Mesenchymal stem cell (in vitro differentiated cells and primary cell): ENCODE measurements at places on chromosomes 6 and 20.

DNA sequence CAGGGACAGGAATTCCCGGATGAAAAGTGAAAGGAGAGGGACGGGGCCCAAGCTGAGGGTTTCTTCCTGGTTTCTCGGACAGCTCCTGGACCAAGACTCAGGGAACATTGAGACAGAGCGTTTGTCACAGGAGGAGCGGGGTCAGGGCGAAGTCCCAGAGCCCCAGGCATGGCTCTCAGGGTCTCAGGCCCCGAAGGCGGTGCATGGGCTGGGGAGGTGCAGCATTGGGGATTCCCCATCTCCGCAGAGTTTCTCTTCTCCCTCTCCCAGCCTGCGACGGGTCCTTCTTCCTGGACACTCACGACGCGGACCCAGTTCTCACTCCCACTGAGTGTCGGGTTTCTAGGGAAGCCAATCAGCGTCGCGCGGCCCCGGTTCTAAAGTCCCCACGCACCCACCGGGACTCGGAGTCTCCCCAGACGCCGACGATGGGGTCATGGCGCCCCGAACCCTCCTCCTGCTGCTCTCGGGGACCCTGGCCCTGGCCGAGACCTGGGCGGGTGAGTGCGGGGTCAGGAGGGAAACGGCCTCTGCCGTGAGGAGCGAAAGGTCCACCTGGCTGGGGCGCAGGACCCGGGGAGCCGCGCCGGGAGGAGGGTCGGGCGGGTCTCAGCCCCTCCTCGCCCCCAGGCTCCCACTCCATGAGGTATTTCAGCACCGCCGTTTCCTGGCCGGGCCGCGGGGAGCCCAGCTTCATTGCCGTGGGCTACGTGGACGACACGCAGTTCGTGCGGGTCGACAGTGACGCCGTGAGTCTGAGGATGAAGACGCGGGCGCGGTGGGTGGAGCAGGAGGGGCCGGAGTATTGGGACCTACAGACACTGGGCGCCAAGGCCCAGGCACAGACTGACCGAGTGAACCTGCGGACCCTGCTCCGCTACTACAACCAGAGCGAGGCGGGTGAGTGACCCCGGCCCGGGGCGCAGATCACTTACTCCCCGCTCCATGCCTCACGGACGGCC lies 54.6 kb upstream of the POLR1H start:
- peak; percentile 24 for DNase-seq

DNA sequence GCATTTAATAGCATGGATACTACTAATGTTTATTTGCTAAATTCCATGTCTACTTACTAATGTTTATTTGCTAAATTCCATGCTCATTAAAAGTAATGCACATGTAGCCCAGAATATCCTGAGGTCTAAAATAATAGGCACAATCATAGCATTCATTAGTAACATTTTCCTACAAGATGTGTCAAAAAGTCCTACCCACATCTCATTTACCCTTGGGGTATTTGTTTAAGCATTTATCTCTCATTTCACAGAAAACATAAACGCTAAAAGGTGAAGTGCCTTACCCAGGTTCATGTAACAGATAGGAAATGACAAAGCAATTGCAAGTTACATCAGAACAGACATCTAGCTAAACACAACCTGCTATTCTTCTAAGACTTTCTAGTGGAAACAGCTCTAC lies 457.1 kb downstream of the HACE1 start:
- DNase-seq: peak; percentile 11

- DNase-seq: no peak
These were observed 207.0 kb upstream of the CITED2 start for GRCh38 chr6:139581485-139581865.

GRCh38 chr6:52489881-52490280 lies 69.7 kb downstream of the EFHC1 start:
- no peak for DNase-seq

- DNase-seq: no peak
These were observed 35.4 kb upstream of the ZNFX1 start for GRCh38 chr20:49313283-49313682.

- no peak for DNase-seq
These were observed 10.5 kb downstream of the ZNFX1 start for GRCh38 chr20:49267327-49267726.

GRCh38 chr20:48287021-48287494 lies 501.8 kb upstream of the SULF2 start:
- no peak for DNase-seq

GRCh38 chr20:32543570-32544259 lies 41.4 kb downstream of the NOL4L start:
- no peak for DNase-seq

DNA sequence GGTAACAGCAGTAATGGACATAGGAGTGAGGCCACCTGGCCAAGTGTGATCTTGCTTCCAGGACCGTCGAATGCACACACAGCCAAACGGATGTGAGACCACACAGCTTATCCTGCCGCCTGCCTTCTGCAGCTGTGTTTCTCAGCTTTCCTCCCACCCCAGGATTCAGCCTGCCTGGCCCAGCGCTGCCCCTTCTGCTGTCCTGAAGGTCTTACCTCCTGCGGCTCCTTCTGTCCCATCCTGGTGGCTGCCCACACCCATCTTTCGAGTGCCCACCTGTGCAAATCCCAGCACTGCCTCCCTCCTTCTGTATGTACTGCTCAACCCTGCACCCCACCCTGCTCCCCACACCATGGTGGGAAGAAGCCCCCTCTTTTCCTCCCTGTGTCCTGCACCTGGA lies 49.4 kb upstream of the DACT2 start:
- DNase-seq: no peak

DNA sequence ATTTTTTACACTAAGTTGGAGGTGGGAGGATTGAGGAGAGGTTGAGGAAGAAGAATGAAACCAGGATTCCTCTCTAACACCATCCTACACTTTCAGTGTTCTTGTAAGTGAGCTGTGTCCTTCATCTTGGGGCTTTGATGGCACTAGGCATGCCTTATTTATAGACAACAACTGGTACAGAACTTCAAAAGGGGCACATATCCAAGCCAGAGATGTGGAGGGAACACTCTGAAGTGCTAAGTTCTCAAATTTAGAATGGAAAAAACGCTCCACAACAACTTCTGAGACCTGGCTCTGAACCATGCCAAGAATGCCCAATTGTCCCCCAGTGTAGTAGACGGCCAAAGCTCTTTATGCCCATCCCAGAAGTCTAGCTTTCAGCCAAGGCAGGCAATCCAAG lies 16.2 kb upstream of the PKHD1 start:
- no peak for DNase-seq

- no peak for DNase-seq
These were observed 70.0 kb upstream of the SMIM29 start for GRCh38 chr6:34318499-34319470.

DNA sequence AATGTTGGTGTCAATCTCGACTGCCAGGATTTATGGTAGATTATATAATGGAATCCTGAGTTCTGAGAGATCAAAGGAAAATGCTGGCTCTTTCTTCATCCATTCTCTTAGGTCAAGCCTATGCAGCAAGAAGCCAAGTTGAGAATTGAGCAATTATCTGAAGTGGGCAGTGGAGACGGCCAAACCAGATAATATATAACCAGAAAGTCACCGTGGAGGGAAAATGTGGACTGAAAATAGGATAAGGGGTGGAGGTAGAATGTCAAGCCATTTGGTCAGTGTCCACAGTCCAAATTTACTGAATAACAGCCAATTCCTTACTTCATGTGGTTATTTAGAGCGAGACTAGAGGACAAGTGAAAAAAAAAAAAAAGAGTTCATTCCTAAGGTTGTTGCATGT lies 107.8 kb upstream of the ESR1 start:
- DNase-seq: no peak

- DNase-seq: no peak
These were observed 109.6 kb downstream of the ALDH8A1 start for GRCh38 chr6:134840086-134840867.
